ENCODE measurements at places on chromosomes 13 and 19.

- peak; percentile 21 for DNase-seq
Measured at GRCh38 chr19:3108775-3109174, 14.6 kb downstream of the GNA11 start.

- no peak for DNase-seq
Measured at GRCh38 chr13:43908156-43909126, 28.7 kb downstream of the LACC1 start.

DNA sequence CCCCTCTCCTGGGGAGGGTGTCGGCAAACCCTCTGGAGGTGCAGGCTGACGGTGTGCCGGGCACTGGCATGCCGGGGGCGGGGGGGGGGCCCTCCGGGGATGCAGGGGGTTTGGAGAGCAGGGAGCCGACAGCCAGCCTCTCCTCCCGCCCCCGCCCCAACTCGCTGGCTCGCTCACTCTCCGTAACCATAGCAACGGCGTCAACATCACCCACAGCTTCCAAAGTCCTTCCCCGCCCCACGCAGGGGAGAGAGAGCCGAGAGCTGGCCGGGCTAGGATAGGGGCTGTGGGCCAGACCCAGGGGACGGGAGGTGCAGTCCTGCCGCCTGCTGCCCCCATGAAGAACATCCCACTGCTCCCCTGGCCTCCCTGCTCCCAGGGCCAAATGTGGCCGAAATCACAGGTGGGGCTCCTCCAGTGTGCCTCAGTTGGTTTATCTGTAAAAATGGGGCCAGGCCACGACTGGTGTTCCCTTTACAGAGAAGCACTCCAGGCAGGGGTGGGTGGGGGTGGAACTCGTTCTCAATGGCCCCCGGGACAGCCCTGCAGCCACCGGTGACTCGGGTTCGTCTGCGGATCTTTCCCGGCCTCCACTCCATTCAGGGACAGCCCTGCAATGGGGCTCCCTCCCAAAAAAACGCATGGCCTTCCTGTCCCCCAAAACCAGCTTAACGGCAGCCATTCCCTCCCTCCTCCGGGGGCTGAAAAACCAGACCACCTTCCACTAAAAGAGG is 3.2 kb downstream of the KLF16 start:
- DNase-seq = no peak

DNA sequence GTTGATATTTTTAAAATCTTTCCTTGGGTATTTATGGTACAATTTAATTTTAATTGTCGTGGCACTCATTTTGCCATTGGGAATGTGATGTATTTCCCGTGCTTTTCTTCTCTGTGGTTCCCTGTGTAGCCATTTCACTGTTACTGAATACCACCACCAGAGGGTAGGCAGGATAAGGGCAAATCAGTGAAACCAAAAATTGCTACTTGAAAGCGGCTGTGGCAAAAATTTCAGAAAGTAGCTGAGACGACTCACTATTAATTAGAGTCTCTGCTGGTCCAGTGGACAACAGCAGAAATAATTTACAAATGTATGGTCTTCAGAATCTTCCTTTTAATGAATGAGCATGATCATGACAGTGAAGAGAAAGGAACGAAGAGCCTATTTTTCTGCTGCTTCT is 34.4 kb upstream of the MIR17HG start:
- DNase-seq = no peak

DNA sequence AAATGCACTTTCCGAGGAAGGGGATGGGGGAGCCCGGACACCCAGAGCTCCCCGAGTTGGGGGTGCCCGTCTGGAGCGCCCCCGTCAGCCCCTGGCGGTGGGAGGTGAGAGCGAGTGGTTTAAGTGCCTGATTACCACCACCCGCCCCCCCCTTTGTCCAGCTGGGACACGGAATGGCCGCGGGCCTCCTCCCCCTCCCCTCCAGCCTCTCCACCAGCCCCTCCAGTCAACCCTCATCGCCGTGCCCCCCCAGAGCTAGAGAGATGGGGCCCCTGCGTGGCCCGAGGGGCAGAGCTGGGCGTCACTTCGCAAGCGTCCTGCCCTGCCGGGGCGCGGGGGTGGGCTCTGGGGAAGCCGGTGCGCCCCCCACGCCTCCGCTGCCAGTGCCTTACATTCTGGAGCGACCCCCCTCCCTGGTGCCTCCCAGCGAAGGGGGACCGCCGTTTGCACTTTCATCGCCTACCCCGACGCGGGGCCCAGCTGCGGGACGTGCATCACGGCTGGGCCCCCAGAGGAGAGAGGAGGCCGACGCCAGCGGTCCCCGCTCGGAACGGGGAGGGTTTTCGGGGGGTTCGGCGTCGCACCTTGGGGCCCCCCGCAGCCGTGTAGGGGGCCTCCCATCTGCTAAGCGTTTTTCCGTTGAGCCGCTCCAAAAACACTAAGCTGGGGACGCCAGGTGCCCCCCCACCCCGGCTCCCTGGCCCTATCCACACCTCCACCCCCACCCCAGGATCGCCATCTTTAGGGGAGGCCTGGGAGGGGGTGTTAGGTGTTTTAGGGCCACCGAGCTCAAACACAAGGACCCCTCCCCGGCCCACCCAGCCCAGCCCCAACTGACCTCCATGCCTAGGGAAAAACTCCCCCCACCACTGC is 16.4 kb downstream of the SMIM24 start:
- no peak for DNase-seq

DNA sequence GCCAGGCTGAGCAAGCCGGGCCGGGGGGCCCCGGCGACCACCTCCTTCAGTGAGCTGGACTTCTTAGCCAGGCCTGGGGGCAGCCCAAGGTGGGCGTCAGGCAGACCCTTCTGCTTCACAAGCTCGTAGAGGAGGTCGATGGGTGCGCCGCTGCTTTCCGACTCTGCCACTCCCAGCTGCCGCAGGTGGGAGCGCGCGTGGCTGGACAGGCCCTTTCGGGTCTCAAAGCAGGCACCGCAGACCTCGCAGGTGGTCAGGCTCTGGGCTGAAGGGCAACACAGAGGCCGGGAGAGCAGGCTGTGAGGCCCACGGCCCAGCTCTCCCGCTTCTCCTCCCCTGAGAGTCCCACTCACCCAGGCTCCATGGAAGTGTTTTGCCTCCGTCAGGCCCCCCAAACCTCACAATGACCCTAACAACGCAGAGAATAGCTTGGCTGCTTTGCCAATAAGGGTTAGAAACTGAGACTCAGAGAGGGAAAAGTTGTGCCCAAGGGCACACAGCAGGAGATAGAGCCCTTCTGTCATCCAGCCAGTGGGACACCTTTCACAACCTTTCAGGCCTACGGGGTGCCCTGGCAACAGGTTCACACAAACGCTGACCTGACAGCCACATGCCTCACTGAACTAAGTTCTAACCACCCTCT is 11.2 kb upstream of the AKAP8L start:
- no peak for DNase-seq

- no peak for DNase-seq
Measured at GRCh38 chr13:48576448-48577010, 43.6 kb upstream of the RCBTB2 start.

DNA sequence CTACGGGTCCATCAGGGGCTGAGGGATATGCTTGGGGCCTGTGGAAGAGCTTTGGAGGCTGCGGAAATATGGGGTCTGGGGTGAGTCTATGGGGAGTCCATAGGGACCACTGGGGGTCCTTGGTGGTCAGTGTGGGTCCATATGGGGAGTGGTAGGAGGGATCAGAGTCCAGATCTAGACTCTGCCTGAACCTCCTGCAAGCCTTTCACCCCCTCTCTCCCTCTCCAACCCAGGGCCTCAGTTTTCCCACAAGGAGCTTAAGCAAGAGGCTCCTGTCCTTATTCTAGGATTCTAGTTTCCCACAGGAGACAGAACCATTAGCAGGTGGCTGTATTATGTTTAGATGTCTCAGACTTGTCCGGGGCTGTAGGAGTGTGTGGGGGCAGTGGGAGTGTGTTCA is 161.9 kb upstream of the TSHZ3 start:
- no peak for DNase-seq

DNA sequence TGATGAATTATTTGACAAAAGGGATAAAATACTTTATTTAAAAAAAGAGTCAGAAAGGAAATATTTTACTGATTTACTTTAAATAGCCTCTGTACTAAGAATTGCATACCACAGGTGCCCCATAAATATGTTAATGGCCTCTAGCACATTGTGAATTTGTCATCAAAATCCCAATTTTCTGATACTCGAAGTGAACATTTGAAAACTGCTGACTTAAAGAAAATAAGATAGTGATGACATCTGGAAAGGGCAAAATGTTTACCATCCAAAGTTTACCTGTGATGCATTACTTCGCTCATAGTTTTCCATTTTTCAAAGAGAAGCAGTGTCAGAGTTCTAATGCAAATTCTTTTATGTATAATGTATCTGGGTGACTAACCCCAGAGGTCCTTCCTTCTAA is 455.4 kb downstream of the KLF5 start:
- no peak for DNase-seq

GRCh38 chr19:20558011-20558410 is 7.6 kb downstream of the ZNF737 start:
- no peak for DNase-seq

GRCh38 chr19:1516395-1516753 is 3.6 kb upstream of the ADAMTSL5 start:
- no peak for DNase-seq

DNA sequence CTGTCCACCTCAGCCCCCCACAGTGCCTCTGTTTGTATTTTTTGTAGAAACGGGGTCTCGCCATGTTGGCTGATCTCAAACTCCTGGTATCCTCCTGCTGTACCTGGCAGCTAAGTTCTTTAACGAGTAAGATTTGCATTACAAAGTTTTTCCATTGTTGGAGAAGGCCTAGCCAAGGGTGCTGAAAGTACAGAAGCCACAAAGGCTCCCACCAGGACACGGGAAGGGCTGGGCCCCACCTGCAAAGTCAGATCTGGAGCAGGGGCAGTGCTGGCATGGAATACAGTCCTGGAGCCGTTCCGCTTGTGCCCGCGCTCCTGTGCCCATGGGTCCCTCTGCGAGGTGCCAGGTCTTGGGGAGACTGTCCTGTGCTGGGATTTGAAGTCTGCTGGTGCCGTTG is 12.1 kb downstream of the FZR1 start:
- no peak for DNase-seq

DNA sequence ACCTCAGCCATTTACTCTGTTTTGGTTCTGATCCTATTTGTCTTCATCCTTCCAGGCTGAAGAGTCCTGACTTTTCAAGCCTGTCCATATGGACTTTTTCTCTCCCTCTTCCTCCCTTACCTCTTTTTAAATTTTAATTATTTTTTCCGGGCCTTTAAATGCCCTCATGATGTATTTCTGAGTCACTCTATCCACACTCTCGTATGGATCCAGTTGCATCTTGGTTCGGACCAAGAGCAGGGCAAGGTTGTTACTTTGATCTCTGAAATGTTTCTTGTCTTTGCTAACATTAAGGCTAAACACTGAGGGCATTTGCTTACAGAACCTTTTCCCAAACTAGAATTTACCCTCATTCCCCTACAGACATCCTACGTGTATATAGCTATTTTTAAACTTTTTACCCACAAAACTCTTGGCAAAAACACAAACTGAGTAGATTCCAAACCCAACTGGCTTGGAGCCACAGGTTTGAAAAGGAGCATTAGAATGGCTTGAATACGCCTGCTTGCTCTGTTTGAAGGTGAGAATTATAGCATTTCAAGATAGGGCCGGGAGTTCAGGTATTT is 47.4 kb upstream of the SERPINE3 start:
- no peak for DNase-seq

DNA sequence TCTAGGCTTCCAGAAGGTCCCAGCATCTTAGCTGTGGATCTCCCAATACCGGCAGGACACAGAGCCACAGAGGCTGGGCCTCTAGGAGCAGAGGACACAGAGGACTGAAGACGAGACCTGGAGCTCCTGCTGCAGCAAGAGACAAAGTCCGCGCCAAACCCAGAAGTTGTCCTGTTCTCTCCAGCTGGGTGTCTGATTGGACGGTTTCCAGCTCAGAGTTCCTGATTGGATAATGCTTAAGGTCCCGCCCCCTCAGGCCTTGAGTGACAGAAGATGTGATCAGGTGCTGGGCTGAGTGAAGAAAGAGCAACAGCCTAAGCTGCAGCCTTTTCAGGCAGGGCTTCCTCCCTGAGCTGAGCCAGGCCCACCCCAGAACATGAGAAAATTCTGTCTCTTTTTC is 59.9 kb upstream of the ZNF85 start:
- no peak for DNase-seq

DNA sequence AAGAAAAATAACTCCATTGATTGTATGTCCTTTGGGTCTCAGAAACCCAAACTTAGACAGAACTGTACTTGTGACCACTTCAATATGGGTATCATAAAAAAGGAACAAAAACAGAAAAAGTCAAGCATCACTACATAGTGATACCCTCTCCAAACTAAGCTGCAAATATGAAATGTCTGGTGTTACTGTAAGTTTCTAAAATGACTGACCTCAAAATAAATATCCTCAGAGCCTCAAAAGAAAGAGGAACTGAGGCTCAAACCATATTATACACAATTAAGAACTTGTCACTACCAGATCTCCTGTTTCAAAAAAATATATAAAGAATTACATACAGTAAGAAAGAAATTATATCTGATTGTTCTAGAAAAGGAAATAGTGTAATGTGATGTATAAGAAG is 787.9 kb upstream of the KLHL1 start:
- DNase-seq = no peak

DNA sequence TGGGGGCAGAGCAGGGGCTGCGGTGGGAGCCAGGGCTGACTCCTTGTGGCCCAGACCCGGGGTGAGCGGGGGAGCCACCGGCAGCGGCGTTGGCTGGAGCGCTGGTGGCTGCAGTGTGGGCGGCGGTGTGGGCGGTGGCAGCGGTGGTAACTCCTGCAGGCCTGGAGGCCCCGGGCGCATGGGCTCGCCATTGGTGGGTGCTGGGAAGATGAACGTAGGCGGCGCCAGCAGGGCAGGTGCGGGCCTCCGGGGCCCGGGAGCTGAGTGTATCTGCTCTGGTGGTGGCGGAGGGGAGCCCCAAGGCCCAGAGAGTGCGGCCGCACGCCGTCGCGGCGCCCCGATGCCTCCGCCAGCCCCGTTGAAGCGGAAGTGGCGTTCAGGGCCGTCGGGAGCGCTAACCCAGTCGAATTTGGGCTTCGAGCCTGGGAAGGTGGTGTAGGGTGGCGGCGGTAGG is 2.0 kb downstream of the GGN start:
- DNase-seq = no peak

DNA sequence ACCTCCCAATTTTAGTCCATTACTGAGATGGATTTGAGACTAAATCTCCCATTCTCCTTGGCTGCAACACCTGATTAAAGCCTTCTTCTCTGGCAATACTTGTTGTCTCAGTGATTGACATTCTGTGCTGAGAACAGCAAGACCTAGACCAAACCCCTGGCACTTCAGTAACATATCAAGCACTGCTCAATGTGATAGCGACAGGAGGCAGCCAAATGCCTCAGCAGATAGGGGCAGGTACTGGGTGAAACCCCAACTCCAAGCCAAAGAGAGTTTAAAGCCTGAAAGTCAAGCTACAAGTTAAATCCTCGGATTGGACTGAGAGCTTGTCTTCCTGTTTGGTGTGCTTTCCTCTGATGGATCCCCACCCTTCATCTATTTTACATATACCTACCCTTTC is 52.7 kb downstream of the STARD13 start:
- DNase-seq = no peak

All from NCI-H774 (cell line).